ENCODE measurements at places on chromosomes 2 and 18. TPM values are rescaled to one million over a fixed set of nuclear protein-coding genes. Genes with fewer than 3 reads are reported as not detected.

GRCh38 chr2:105809723-105810122 lies 65.0 kb downstream of the NCK2 start:
- no peak for DNase-seq

The HOXD1 gene
- total RNA-seq = 0.39 TPM

GRCh38 chr2:179561702-179562101 lies 297.1 kb upstream of the SESTD1 start:
- no peak for DNase-seq

DNA sequence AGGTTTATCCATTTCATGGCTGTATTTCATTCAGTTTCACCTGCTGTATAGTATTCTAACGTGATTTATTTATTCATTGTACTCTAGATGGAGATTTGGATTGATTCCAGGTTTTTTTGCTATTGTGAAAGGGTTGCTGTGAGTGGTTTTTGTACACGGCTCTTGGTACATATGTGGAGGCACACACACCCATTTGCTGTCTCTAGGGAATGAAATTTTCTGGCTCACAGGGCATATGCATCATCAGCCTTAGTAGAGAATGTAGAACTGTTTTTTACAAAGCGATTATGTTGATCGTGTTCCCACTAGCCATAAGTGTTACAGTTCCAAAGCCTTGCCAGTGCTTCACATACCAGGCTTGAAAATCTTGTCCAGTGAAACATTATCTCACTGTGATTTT lies 5.1 kb downstream of the SPTBN1 start:
- peak; percentile 47 for DNase-seq

GRCh38 chr2:171595896-171596295 lies 73.6 kb downstream of the CYBRD1 start:
- peak; percentile 83 for DNase-seq

The C1GALT1C1L gene
- 6.4 TPM for total RNA-seq

DNA sequence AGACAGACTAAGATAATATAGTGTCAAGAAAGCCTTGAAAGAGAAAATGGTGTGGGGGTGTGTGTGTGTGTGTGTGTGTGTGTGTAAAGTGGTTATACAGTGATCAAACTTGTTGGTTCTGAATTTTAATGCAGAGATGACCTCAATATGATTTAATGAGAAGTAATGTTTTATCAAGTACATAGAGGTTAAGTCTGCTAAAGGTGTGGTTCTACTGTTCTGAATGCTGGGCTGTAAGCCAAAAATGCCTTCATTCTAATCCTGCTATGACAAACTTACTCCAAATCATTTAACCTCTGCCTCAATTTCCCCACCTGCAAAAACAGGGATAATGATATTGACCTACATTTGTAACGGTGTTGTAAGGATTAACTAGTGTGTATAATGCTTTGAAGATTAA lies 87.9 kb downstream of the WDPCP start:
- DNase-seq = no peak
